ENCODE measurements at places on chromosomes 2 and 18. TPM values are rescaled to one million over a fixed set of nuclear protein-coding genes. Genes with fewer than 3 reads are reported as not detected.

The RTTN gene
- total RNA-seq: 58.1 TPM

The DNAJC5G gene
- total RNA-seq: 1.5 TPM

The COL4A4 gene
- 2.6 TPM for total RNA-seq

The AMER3 gene
- total RNA-seq: not detected

The C1QL2 gene
- not detected for total RNA-seq

The SPHKAP gene
- 0.07 TPM for total RNA-seq

The BIRC6 gene
- 167 TPM for total RNA-seq

- H3K27ac ChIP-seq: no peak overlapping the region
- H3K27me3 ChIP-seq: no peaks in the 10 kb centered on the region
- DNase-seq: no peak
- H3K4me1 ChIP-seq: no peaks in the 10 kb centered on the region
These were observed 40.3 kb downstream of the CYP27C1 start for GRCh38 chr2:127179766-127180165.

- H3K27me3 ChIP-seq: no peaks in the 10 kb centered on the region
- H3K27ac ChIP-seq: peak overlapping the region; percentile 19
- no peak for DNase-seq
- no peaks in the 10 kb centered on the region for H3K36me3 ChIP-seq
- H3K4me1 ChIP-seq: no peaks in the 10 kb centered on the region
- no peak overlapping the region for H3K4me3 ChIP-seq
These were observed 220.8 kb downstream of the GULP1 start for GRCh38 chr2:188512456-188512855.

- no peaks in the 10 kb centered on the region for H3K27me3 ChIP-seq
- DNase-seq: no peak
- no peak overlapping the region for H3K4me3 ChIP-seq
- H3K36me3 ChIP-seq: no peaks in the 10 kb centered on the region
- no peak overlapping the region for H3K27ac ChIP-seq
- H3K4me1 ChIP-seq: no peaks in the 10 kb centered on the region
These were observed 77.9 kb upstream of the PHLPP1 start for GRCh38 chr18:62637403-62637802.

DNA sequence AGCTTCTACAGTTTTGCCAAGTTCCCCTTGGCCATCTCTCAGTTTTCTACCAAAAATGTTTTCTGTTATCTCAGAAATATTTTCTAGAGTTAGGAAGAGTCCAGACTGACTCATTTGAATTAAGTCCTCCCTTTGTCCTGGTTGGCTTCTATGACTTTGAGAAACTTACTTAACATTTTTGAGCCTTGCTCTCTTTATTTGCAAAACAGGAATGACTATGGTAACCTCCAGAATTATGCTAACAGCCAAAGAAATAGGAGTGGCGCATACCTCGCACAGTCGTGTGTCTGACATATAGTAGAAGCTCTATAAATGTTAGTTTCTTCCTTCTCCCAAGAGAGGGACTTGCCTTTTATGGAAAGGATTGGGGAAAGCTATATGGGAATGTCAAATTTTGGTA is 841.1 kb downstream of the TSN start:
- H3K36me3 ChIP-seq: no peaks in the 10 kb centered on the region
- no peak overlapping the region for H3K4me3 ChIP-seq
- no peak overlapping the region for H3K27ac ChIP-seq
- no peaks in the 10 kb centered on the region for H3K27me3 ChIP-seq

GRCh38 chr2:50720697-50721315 is 311.1 kb downstream of the NRXN1 start:
- no peaks in the 10 kb centered on the region for H3K27me3 ChIP-seq
- no peak overlapping the region for H3K27ac ChIP-seq
- H3K4me3 ChIP-seq: no peak overlapping the region
- no peak for DNase-seq

DNA sequence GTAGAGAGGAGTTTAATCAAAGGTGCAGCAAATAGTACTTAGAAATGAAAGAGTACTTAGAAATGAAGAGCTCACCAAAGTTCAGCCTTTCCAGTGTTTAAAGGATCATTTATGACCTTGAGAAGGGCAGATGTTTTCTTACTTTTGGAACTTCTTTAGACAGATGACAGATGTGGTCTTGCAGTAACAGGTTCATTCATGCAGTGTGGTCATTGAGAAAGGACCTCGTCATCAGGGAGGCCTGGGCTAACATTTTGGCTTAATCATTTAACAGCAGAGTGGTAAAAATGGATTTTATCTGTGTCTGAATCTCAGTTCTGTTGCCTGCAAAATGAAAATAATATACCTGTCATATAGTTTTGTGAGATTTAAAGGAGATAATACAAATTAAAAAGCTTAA is 75.1 kb upstream of the NT5C1B start:
- DNase-seq: no peak
- no peaks in the 10 kb centered on the region for H3K36me3 ChIP-seq
- H3K4me1 ChIP-seq: no peaks in the 10 kb centered on the region
- no peak overlapping the region for H3K4me3 ChIP-seq
- no peaks in the 10 kb centered on the region for H3K27me3 ChIP-seq

DNA sequence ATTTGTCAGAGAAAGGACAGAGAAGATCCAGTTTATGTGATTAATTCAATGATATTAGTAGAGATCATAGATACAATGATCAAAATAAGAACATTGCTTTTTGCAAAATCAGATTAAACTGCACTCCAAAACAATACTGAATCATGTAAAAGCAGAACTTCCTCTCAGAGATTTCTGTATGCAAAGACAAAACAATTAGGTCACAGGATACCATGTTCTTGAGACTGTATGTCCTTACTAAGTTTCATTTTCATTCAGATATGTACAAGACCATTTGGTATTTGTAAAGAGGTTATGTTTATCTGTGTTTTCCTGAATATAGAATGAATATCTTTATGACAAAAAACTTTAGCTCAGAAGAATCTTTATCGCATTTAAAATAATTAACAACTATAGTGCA is 161.8 kb downstream of the DLGAP1 start:
- H3K4me3 ChIP-seq: no peak overlapping the region
- DNase-seq: no peak
- H3K4me1 ChIP-seq: no peaks in the 10 kb centered on the region
- no peak overlapping the region for H3K27ac ChIP-seq

All from uterus (tissue), 4 donors.